ENCODE measurements at places on chromosomes 5 and 9. TPM values are rescaled to one million over a fixed set of nuclear protein-coding genes. Genes with fewer than 3 reads are reported as not detected.

EPB41L4A gene
- 31.3 TPM for total RNA-seq

ZDHHC12 gene
- total RNA-seq = 42.2 TPM

TYRP1 gene
- total RNA-seq = 3.1 TPM

TRIM7 gene
- 4.3 TPM for total RNA-seq

TMEM245 gene
- 61.0 TPM for total RNA-seq

SV2C gene
- 0.37 TPM for total RNA-seq

PAEP gene
- not detected for total RNA-seq

SLC27A6 gene
- 0.61 TPM for total RNA-seq

DNA sequence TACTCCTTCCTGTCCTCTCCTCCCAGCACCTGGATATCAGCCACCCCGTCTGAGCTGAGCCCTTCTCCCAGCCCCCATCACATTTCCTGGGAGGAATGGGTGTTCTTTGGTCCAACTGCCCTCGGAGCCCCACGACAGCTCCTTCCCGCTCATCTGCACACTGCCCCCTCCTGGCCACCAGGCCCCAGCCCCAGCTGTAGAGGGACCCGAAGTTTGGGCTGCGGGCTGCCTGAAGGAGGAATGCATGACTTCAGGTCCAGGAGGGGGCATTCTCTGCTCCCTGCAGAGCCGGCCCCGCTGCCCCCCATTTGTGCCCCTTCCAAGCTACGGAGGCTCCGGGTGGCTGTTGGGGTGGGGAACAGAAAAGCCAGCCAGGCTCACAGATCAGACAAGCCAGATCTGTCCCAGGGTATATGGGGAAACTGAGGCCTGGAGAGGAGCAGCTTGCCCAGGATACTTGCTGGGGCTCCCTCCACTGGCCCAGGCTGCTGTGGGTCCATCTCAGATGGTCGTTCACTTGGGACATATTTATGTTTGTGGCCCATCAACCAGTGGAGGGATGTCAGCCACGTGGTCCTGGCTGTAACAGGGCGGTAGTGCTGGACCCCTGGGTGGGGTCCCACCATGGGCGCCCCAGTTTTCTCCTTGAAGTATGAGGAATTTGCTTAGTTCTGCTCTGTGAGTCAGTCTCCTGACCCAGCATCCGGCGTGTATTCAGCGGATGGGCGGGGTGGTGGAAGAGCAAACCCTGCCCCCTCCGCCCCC is 33.1 kb downstream of the DAB2IP start:
- no peak overlapping the region for H3K4me3 ChIP-seq
- no peaks in the 10 kb centered on the region for H3K27me3 ChIP-seq
- H3K36me3 ChIP-seq = no peaks in the 10 kb centered on the region

GRCh38 chr5:137032929-137033328 is 466.2 kb downstream of the SPOCK1 start:
- H3K4me1 ChIP-seq = no peaks in the 10 kb centered on the region
- DNase-seq = no peak
- H3K27ac ChIP-seq = no peak overlapping the region

DNA sequence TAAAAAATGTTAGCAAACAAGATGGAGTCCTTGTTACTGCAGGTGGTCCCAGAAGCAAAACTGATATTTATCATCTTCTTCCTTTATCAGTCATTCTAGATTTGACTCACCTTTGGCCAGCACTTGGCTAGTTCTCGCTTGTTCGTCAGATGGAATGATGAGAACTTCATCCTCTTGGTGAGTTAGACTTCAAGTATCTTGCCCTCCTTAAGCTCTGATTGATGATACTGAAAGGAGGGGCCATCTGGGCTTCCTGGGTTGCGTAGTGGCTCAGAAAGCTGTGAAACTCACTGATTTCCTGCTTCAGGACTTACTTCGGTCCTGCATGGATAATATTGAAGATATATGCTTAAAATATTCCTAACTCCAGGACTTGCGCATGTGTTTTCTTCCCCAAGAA is 1248.2 kb upstream of the CDH9 start:
- no peaks in the 10 kb centered on the region for H3K4me1 ChIP-seq
- no peaks in the 10 kb centered on the region for H3K27me3 ChIP-seq
- H3K4me3 ChIP-seq = no peak overlapping the region

DNA sequence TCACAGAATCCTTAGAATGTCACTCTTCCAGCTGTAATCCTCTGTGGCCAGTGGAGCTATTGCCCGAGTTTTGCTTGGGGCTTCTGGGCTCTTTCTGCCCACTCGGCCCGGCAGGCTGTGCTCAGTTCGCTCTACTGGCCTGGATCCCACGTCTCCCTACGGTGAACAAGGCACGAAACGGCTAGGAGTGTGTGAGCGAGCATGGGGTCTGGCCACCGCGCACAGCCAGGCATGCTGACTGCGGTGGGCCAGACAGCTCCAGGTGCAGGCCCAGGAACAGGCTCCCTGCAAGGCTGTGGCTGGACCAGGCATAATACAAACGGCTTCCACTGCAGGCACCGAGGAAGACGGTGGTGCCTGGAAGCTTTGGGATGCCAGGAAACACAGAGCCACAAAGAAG is 2035.5 kb upstream of the ACO1 start:
- no peak for DNase-seq
- H3K27ac ChIP-seq = no peak overlapping the region
- no peak overlapping the region for H3K4me3 ChIP-seq
- no peaks in the 10 kb centered on the region for H3K36me3 ChIP-seq

DNA sequence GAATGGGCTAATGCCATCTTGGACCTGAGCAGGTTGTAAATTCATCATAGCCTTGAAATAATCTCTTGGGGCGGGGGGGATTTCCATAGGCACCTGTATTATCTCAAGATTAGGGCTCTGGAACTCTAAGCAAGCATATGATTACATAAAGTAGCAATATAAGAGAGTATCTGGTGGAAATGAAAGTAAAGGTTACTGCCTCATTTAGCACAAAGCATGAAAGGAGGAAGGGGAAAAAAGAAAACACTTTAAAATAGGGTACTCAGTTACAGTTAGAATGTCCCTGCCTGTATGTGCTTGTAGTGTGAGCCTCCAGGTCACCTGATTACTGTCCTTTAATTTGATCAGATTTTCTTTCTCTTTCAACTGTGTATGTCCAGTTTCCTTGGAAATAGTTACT is 1079.7 kb upstream of the CDH18 start:
- H3K27ac ChIP-seq = no peak overlapping the region
- DNase-seq = no peak
- H3K4me1 ChIP-seq = no peaks in the 10 kb centered on the region
- H3K27me3 ChIP-seq = no peaks in the 10 kb centered on the region
- no peaks in the 10 kb centered on the region for H3K36me3 ChIP-seq

GRCh38 chr5:33362915-33363314 is 77.8 kb upstream of the TARS1 start:
- DNase-seq = no peak
- peaks cover 28% of the 10 kb centered on the region for H3K4me1 ChIP-seq
- peak overlapping the region; percentile 49 for H3K27ac ChIP-seq
- H3K36me3 ChIP-seq = no peaks in the 10 kb centered on the region
- H3K27me3 ChIP-seq = no peaks in the 10 kb centered on the region

DNA sequence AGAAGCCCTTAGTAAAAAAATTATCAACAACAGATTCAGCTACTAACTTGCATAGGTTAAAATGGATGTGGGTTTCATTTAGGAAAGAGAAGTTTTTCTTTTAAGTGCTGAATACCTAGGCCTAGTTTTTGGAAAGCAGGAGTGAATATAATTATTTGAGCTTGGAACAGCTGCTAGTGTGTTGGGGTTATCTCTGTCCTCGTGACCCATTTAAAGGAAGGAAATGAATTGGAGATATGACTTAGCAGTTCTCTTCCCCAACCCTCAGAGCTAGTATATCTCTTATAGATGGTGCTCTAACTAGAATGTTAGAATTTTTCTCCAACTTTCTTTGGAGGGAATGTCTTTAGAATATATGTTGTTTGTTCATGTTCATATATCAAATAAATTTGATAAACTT is 38.6 kb downstream of the ZNF366 start:
- H3K4me1 ChIP-seq = peaks cover 8% of the 10 kb centered on the region
- H3K27me3 ChIP-seq = no peaks in the 10 kb centered on the region
- no peaks in the 10 kb centered on the region for H3K36me3 ChIP-seq
- DNase-seq = no peak
- H3K4me3 ChIP-seq = no peak overlapping the region

DNA sequence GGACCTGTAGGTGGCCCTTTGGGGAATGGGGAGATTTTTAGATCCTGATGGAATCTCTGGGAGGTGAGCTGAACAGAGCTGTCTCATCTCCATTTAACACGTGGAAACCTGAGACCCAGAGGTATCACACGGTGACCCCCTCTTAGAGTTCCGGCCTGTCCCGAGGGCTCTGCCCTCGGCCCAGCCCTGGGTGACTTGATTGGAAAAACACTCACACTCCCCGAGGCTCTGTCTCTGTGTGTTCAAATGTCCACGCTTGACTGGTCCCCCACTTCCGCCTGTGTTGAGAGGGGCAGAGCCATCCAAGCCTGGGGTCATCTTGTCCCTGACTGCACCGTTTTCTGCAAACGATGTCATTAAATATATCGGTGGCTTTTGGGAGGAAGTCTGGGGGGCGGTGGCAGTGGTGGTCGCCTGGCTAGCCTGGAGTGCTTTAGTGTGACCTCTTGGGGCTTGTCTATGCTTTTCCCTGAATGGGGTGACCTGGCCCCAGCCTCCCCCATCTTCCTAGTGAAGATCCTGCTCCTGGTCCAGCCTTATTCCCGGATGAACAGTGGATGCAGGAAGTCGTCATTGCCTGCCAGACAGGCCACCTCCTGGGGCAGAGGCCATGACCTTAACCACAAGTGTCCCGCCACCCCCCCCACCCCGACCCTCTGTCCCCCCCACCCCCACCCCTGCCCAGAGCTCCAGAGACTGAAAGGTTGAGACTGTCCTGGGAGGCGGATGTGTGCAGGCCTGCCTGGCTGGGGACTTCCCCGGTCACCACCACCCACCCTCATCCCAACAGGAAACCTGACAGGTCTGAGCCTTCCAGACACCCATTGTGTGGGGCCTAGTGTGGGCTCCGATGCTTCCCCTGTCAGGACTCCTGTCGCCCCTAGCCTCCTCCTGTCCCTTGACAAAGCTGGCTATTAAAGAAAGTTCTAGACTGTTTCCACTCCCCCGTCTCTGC is 5.3 kb upstream of the DAB2IP start:
- no peak overlapping the region for H3K27ac ChIP-seq
- H3K27me3 ChIP-seq = peaks cover 19% of the 10 kb centered on the region
- no peaks in the 10 kb centered on the region for H3K36me3 ChIP-seq
- DNase-seq = no peak
- peaks cover 19% of the 10 kb centered on the region for H3K4me1 ChIP-seq
- H3K4me3 ChIP-seq = no peak overlapping the region

- H3K27me3 ChIP-seq = no peaks in the 10 kb centered on the region
- no peak for DNase-seq
- no peaks in the 10 kb centered on the region for H3K4me1 ChIP-seq
- H3K36me3 ChIP-seq = no peaks in the 10 kb centered on the region
Measured at GRCh38 chr5:103340717-103341388, 82.3 kb downstream of the MACIR start.

GRCh38 chr5:96973532-96974401 is 37.9 kb downstream of the LNPEP start:
- no peak overlapping the region for H3K4me3 ChIP-seq
- no peaks in the 10 kb centered on the region for H3K36me3 ChIP-seq
- no peaks in the 10 kb centered on the region for H3K27me3 ChIP-seq
- H3K27ac ChIP-seq = no peak overlapping the region

GRCh38 chr5:120604884-120605283 is 140.8 kb downstream of the PRR16 start:
- H3K36me3 ChIP-seq = no peaks in the 10 kb centered on the region
- no peak overlapping the region for H3K4me3 ChIP-seq
- no peaks in the 10 kb centered on the region for H3K27me3 ChIP-seq
- no peak overlapping the region for H3K27ac ChIP-seq

- no peaks in the 10 kb centered on the region for H3K27me3 ChIP-seq
- no peaks in the 10 kb centered on the region for H3K4me1 ChIP-seq
- H3K36me3 ChIP-seq = no peaks in the 10 kb centered on the region
Measured at GRCh38 chr5:57339521-57339920, 143.1 kb downstream of the ACTBL2 start.

DNA sequence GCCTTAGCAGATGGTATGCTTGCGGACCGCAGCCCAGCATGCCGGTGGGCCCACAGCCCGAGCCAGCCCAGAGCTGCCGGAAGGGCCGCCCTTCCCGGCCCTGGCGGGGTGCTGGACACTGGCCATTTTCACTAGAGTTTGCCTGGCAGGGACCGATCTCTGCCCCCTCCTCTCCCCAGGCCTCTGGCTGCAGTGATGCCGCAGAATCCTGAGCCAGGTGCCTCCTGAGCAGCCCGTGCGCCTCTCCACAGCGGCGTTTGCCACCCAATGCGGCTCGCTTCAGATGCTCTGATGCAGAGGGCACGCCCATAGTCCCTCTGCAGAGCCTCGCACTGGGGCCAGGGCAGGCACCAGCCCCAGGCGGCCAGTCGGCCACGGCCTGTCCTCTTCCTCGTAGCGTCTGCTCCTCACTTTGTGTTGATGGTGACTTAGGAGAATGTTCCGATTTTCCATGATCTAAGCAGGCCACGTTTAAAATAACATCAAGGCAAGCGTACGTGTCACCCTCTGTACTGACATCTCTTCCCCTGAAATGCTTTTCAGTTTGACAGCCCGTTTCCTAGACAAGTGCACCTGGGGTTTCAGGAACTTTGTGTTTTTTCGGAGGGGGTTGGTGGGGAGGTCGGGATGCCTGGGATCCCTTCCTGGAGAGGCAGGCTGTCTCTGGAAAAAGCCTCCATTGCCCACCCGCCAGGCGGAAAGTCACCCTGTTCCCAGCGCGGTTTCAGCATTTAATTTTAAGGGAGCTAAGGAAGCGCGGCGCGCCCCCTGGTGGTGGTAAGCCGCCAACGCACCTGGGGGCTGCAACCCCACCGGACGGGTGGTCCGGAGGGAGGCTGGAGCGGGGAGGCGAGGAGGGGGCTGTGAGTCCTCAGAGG is 29.8 kb upstream of the HMCN2 start:
- H3K4me3 ChIP-seq = no peak overlapping the region
- no peaks in the 10 kb centered on the region for H3K36me3 ChIP-seq
- H3K27ac ChIP-seq = no peak overlapping the region
- peak; percentile 93 for DNase-seq
- H3K4me1 ChIP-seq = no peaks in the 10 kb centered on the region

DNA sequence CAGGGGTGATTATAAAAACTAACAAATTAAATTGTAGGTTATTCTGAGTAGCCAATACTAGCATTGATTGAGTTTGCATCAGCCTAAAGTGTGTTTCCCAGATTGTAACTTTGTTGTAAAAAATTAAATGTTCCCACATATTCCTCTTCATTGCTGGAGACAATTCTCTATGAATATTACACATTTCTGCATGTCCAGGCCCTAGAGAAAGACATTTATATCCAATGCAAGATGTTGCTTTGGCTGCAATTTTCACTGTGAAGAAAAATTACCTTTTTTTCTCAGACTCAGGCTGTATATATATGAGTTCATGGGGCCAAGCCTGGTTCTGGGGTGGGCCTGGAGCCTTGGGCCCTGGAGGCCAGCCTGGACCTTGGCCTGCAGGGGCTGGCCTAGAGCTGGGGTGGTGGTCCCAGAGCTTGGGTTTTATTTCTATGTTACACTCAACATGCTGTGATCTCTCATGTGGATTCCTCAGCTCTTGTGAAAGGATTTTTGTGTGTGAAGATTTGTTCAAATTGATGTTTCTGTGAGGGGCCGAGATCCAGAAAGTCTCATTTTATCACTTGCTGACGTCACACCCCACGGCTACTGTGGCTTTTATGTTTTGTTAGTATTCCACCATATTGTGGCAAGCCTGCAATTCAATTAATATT is 232.5 kb downstream of the SPATA31A1 start:
- H3K4me3 ChIP-seq = no peak overlapping the region
- H3K27ac ChIP-seq = no peak overlapping the region
- H3K4me1 ChIP-seq = no peaks in the 10 kb centered on the region
- no peaks in the 10 kb centered on the region for H3K36me3 ChIP-seq
- H3K27me3 ChIP-seq = no peaks in the 10 kb centered on the region
- DNase-seq = no peak

GRCh38 chr5:135729321-135729786 is 105.1 kb upstream of the SLC25A48 start:
- no peaks in the 10 kb centered on the region for H3K27me3 ChIP-seq
- no peak overlapping the region for H3K27ac ChIP-seq
- no peaks in the 10 kb centered on the region for H3K4me1 ChIP-seq
- DNase-seq = peak; percentile 42
- no peak overlapping the region for H3K4me3 ChIP-seq
